ENCODE measurements at places on chromosomes 1 and 21. TPM values are rescaled to one million over a fixed set of nuclear protein-coding genes. Genes with fewer than 3 reads are reported as not detected.

DNA sequence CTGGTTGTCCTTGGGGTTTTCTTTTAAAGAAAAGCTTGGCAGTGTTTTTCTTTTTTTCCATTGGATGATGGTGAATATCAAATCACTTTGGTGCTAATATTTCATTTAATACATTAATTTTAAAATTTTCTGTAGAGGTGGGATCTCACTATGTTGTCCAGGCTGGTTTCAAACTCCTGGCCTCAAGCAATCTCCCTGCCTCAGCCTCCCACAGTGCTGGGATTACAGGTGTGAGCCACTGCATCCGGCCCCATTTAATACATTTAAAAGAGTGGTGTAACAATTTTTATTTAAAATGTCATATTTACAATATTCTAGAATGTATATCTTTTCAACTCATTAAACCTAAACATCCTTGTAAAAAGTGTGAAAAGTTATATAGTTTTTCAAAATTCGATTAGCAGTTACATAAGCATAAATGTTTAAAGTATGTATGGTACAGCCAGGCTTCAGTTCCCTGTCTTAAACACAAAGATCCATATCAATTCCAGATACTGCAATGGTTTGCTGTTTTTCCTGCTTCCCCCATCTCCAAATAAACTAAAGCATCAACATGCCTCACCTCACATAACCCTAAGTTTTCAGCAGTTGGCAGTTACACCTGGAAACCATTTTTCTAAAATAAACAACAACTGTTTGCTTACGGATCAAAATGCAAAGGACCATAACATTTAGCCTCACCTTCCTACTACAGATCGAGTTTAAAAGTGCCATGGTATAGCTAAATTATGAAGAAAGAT is 8.9 kb upstream of the LGALS8 start:
- no peak for DNase-seq
- H3K4me3 ChIP-seq, result no peak overlapping the region
- no peak overlapping the region for H3K27ac ChIP-seq
- no peaks in the 10 kb centered on the region for H3K27me3 ChIP-seq

The KCNQ4 gene
- 0.06 TPM for polyA plus RNA-seq

The PIGC gene
- polyA plus RNA-seq, result 23.6 TPM

The PPOX gene
- 31.3 TPM for polyA plus RNA-seq

The LAMC2 gene
- polyA plus RNA-seq, result 0.23 TPM

The ADAM30 gene
- polyA plus RNA-seq, result not detected

The FMOD gene
- polyA plus RNA-seq, result 0.10 TPM

DNA sequence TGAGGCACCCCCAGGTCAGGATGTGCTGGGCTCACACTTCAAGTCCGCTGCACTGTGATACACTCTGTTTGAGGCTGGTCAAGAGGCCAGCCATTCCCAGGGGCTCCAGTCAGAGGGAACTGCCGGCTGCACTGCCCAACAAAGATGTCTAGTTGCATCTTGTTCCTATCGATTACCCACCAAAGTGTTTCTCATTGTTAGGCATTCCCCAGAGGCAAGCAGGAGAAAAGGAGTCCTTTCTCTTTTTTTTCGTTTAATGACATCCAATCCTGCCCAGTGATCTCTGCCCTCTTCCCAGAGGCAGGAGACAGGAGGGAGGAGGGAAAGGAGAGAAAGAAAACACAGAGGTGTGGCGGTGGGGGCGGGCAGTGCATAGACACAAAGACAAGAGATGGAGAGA is 150.4 kb downstream of the OMA1 start:
- H3K27ac ChIP-seq, result peak overlapping the region; percentile 84
- DNase-seq, result no peak
- H3K36me3 ChIP-seq, result no peaks in the 10 kb centered on the region
- H3K4me1 ChIP-seq, result peaks cover 25% of the 10 kb centered on the region
- H3K27me3 ChIP-seq, result no peaks in the 10 kb centered on the region

DNA sequence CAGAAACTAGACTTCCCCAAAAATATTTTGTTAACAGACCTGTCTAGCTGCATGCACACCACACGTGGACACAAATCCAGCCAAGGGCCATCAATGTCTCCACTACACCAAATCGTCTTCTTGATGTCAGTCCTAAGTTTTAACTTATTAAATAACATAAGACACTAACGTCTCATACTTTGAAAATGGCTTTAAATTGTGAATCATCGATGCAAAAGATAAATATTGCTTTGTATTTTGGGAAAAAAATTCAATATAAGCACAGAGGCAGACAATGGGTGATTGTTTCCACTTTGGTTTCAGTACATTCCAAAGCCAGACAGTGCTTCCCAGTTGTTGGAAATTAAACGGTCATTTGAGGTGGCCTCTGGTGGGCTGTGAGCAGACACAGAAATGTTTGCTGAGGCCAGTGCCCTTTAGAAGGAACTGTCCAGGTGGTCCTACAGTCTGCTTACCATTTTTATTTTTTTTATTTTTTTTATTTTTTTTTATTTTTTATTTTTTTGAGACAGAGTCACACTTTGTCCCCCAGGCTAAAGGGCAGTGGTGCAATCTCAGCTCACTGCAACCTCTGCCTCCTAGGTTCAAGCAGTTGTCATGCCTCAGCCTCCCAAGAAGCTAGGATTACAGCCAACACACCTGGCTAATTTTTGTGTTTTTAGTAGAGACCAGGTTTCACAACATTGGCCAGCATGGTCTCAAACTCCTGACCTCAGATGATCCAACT is 1.8 kb upstream of the KIAA2013 start:
- DNase-seq, result peak; percentile 17
- peak overlapping the region; percentile 28 for H3K27ac ChIP-seq
- H3K36me3 ChIP-seq, result peaks cover 2% of the 10 kb centered on the region
- H3K4me3 ChIP-seq, result no peak overlapping the region

GRCh38 chr1:167288390-167289074 is 67.8 kb downstream of the POU2F1 start:
- DNase-seq, result no peak
- peaks cover 10% of the 10 kb centered on the region for H3K4me1 ChIP-seq
- H3K36me3 ChIP-seq, result no peaks in the 10 kb centered on the region
- no peaks in the 10 kb centered on the region for H3K27me3 ChIP-seq

DNA sequence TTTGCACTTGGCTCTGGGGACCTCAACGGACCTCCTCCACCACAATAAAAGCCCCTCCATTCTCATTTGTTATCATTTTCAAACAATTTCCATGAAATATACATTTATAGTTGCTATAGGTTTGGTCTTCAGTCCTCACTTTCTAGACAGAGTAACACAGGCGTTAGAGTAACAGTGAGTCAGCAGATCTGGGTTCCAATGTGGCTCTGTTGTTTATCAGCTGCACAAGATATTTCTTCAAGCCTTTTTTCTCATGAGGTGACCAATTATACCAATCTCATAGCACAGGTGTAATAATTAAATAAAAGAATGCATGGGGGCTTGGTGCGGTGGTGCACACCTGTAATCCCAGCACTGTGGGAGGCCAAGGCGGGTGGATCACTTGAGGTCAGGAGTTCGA is 32.8 kb upstream of the PSMB2 start:
- H3K4me3 ChIP-seq, result no peak overlapping the region
- DNase-seq, result no peak
- H3K4me1 ChIP-seq, result no peaks in the 10 kb centered on the region
- no peak overlapping the region for H3K27ac ChIP-seq

Data from endothelial cell of umbilical vein (primary cell).